ENCODE measurements at places on chromosomes 7 and 10.

DNA sequence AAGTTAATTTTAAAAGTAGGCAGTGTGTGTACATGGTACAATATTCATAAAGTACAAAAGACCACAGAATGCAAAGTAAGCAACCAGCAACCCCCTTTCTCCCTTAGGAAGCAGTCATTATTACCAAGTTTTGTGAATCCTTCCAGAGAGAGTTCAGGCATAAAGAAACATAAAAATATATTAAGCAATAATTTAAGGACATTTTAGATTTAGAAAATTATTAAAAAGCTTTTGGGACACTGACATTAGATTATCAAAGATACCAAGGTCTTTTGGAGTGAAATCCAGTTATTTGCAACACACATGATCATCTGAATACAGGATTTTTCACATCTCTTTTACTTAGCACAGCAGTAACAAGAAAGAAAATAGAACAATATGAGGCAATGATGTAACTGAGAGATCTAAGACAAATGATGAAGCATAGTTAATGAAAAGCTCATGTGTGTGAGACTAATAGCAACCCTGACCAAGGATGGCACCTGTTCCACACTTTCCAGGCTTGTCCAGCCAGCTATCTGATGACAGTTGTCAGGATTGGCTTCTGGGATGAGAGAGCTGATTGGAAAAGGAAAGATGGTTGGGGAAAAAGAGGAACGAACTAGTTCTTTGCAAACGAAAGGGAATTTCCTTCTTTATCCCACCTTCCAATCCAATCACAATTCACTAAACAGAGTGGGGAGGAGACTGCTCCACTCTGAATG is 115.5 kb upstream of the LAMB4 start:
- DNase-seq, result no peak

DNA sequence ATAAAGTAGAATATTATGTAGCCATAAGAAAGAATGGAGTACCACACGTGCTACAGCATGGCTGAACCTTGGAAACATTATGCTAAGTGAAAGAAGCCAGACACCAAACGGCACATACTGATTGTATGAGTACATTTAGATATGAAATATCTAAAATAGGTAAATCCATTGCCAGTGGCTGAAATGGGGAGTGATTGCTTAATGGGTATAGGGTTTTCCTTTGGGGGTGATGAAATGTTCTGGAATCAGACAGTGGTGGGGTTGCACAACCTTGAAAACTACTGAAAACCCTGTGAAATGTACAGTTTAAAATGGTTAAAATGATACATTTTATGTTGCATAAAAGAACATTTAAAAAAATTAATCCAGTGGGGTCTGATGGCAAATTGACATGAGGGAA is 667.9 kb downstream of the AUTS2 start:
- no peak for DNase-seq

- DNase-seq, result no peak
These were observed 13.5 kb upstream of the SFMBT2 start for GRCh38 chr10:7424315-7424714.

GRCh38 chr7:73681031-73681430 is 2.2 kb downstream of the DNAJC30 start:
- no peak for DNase-seq

DNA sequence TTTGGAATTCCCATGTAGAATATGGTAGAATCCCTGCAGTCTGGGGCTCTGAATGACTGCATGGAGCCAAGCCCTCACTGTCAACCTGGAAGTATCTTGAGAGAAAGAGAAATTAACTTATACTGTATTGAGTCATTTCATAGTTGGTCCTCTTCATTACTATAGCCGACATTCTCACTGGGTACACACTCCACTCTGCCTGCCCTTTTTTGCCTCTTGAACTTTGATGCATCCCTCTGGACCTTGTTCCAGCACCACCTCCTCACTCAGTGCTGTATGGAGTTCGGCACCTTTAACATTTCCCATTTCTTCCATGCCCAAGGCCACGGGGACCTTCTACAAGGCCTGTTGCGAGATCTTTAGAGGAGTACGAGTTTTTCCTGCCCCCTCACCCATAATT is 4.6 kb upstream of the ARHGAP22 start:
- DNase-seq, result no peak

- no peak for DNase-seq
These were observed 74.8 kb upstream of the HDAC9 start for GRCh38 chr7:18420748-18421147.

DNA sequence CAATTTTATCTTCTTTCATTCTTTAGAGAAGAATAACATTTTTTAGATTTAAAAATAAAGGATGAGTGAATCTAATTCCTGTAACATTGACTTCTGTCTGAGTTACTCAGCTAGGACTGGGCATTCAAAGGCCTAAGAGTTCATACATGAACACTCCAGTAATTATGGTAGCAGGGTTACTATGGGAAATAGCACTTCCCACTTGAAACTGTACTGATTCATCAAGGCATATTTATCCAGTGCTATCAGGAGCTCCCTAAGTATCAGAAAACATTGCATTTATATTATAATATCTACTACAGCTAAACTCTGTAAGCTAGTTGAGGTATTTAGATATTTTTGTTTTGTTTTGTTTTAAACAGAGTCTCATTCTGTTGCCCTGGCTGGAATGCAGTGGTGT is 41.8 kb downstream of the NDUFB2 start:
- DNase-seq, result no peak

DNA sequence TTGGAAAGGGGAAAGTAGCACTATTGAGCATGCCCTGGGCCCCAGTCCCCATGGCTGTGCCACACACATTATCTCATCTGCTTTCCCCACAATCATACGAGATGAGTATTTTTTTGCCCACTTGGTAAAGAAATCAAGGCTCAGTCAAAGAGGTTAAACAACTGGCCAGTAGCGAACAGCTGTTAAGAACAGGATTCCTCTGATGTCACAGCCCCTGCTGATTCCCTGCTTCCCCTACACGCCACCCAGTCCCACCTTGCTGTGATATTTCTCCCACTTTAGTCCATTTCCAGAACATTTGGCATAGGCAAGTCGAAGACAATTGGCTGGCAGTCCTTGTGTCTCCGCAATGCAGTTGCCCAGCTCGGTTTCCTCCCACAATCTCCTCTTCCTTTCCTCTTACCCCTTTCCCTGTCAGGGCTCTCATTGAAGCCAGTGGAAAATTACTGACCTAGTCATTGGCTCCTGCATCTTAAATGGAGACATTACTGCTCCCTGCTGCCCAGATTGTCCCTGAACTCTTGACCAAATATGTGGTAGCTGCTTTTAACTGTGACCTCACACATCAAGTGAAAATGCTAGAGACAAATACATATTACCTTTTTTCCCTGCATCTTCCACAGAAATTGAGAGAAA is 56.5 kb upstream of the EEPD1 start:
- DNase-seq, result no peak

DNA sequence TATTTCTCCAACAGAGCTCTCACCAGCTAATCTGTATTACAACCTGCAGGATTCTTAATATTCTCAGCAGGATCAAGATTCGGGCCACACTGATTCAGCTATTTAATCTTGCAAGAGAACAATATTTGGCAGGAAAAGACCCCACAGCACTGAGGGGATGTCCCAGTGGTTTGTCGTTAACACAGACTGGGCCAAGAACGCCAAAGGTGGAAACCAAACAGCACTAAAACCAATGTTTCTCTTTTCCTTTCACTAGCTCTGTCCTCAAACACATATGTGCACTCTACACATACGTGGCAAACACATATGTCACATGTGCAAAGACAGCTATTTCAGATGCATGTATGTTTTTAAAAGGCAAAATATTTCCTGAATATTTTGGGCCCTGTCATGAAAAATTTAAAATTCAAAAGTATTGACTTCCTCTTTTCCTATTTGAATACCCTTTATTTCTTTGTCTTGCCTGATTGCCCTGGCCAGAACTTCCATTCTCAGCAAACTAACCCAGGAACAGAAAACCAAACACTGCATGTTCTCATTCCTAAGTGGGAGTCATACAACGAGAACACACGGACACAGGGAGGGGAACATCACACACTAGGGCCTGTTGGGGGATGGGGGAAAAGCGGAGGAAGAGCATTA is 51.7 kb upstream of the NEBL start:
- DNase-seq, result no peak

DNA sequence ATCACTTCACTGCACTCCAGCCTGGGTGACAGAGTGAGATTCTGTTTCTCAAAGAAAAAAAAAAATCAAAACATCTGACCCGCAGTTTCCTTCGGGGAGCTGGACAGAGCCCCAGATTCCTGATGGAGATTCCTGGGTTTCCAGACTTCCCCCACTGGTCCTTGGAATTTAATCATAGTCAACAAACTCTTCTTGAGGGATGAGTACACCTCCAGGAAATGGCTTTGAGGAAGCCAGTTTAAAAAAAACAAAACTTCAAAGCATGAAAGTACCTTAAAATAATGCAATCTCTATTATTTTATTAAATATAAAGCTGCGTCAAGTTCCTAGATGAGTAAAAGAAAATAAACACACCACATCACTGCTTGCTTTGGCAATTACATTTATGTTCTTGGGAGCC is 1.2 kb upstream of the MAD1L1 start:
- no peak for DNase-seq

DNA sequence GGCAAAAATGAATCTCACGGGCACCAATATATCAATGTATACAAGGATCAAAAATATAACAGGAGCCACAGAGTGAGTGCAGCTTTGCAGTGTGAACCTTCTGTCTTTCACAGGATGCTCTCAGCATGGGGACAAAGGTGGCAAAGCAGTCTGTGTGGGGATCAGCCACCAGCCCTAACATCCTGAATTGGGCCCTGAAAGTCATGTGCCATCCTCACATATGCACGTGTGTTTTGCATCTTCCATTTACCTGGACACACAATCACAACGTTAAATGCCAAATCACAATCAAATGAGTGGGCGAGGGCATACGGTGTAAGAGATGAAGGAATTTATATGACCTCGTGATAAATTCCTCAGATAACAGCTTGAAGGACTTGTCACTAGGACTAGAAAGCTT is 6.5 kb downstream of the TAS2R16 start:
- DNase-seq, result no peak

DNA sequence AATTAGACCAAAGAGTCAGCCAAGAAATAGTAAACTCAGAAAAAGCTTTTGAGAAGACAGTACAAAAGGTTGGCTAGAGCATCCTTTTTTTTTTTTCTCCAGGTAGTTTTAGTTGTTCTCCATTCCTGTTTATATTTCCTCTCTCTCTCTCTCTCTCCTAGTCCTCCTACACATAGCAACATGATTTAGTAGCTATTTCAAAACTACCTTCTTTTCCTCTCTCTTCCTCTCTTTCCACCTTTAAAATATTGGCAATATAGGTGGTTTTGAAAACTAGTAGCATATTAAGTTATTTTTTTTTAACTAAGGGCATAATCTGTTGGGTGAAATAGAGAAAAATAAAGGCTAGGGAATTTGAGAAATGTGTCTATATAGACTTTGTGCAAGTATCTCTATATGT is 5.0 kb downstream of the SKIDA1 start:
- DNase-seq, result no peak

DNA sequence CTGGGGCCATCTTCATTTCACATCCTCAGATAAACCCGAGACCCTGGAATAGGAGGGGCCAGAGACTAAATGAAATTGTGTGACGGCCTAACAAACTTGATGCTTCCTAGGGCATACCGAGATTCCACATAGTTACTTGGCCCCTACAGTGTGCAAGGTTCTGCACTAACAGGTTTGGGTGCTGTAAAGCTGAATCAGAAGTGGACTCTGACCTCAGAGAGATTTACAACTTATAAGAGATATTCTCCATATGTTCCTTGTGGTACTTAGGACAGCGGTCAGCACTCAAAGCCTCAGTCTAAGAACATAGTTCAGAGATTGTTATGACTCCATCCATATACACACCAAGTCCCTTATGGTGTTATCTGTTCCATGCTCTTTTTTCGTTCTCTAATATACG is 55.1 kb upstream of the FHIP2A start:
- no peak for DNase-seq

- no peak for DNase-seq
These were observed 17.9 kb upstream of the MTERF1 start for GRCh38 chr7:91898240-91898992.

Measured in NCI-H1930 (cell line).